HT1080 (cell line): ENCODE measurements at places on chromosomes 2 and 18.
A peak's percentile ranks its signal among the peaks of the same experiment; 100 is the strongest.

DNA sequence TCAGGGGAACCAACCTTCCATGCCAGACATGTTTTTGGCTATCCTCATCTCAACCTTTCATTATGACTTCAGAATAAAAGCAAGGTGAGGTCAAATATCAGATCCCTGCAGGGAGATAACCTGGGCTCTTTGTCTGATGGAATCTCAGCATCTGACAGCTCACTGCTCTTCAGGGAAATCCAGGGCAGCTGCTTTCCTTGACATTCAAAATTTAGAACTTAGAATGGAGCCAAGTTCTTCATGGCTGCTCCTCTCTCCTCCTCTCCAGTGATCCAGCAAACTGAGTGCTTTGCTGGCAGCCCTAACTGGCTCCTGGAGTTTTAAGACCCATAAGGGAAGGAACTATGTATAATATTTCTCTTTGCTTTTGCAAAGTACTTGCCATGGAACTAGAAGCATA is 716.3 kb downstream of the TSN start:
- DNase-seq: no peak

DNA sequence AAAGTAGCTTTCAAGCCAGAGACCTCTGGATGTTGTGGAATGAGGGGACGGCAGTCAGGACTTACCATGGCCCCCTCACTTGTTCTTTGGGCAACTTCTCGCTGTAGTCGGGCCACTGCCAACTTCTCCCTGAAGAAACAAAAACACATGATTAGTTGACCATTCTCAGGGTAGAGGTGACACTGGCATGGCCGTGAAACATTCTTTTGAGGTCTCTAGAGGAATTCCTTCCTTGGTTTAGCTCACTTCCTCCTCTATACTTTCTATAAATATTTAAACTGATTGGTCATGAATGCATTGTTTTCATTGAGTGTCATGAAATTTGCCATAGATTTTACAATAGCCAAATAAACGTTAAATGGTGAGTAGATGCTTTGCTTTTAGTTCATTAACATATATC is 354.6 kb downstream of the NCKAP5 start:
- peak; percentile 2 for DNase-seq

DNA sequence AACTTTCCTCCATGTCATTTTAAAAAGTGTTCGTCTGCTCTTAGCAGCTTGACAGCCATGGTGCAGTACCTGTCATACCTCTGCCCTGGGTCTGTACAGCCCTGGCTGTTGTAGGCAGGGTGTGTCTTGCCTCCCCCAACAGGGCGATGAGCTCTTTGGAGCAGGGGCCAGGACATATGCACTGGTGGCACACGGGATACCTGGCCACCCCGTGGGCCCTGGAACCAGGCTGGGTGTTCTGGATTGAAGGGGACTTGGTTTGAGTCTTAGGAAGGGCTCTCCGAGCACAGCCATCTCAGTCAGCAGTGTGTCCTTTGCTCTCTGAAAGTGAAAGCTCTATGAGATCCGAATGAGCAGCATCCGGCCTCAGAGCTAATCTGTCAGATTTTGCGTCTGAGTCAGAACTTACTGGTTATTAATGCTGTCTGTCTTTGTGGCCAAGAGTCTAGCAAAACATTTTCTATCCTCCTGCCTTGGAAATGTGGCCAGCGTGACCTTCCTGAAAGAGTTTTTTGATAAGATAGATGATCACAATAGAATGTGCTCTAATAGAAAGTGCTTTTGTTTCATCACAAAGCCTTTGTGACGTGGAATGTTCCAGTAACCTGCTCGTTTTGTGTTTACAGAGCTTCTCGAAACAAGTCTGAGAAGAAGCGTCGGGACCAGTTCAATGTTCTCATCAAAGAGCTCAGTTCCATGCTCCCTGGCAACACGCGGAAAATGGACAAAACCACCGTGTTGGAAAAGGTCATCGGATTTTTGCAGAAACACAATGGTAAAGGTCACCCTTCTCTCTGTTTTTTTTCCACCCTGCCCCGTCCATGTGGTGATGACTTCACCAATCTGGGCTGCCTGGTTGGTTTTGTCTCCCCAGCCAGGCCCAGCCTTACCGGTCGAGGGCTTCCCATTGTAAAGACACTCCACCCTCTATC is 77.3 kb upstream of the RPL31 start:
- peak; percentile 85 for DNase-seq

- no peak for DNase-seq
Observed at GRCh38 chr18:67151366-67151765, 365.2 kb downstream of the DSEL start.

DNA sequence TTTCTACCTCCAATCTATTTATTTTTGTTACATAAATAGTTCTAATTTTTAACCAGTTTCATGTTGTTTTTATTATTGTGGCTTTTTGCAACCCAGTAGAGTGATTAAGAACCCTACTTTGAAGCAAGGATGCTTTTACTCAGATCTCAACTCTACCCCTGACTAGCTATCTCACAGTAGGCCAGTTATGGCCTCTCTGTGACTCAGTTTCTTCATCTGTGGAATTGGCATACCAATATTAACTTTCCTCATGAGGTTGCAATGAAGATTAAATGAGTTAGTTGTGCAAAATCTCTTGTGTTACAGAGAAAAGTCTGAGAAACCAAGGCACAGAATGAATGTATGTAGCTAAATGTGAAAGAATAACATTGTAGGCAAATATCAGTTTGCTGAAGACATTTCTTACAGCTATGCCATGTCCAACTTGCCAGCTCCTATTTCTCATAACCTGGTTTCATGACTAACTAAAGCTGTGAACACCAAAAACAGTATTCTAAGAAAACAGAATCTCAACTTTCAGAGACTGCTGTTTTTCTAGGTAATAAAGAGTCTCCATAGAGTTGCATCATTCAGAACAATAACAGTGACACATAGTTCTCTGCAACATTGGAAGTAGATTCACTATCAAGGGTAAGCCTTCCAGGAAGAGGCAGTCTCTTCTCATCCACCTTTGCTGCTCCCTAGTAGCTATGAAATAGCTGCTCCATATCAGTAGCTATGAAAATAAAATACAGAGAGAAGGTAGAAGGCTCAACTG is 33.2 kb upstream of the CYTIP start:
- peak; percentile 25 for DNase-seq

GRCh38 chr18:191725-192124 is 33.4 kb downstream of the USP14 start:
- DNase-seq: no peak
